Naive B cell (primary cell): ENCODE measurements at places on chromosomes 2 and 18.
A peak's percentile ranks its signal among the peaks of the same experiment; 100 is the strongest.

DNA sequence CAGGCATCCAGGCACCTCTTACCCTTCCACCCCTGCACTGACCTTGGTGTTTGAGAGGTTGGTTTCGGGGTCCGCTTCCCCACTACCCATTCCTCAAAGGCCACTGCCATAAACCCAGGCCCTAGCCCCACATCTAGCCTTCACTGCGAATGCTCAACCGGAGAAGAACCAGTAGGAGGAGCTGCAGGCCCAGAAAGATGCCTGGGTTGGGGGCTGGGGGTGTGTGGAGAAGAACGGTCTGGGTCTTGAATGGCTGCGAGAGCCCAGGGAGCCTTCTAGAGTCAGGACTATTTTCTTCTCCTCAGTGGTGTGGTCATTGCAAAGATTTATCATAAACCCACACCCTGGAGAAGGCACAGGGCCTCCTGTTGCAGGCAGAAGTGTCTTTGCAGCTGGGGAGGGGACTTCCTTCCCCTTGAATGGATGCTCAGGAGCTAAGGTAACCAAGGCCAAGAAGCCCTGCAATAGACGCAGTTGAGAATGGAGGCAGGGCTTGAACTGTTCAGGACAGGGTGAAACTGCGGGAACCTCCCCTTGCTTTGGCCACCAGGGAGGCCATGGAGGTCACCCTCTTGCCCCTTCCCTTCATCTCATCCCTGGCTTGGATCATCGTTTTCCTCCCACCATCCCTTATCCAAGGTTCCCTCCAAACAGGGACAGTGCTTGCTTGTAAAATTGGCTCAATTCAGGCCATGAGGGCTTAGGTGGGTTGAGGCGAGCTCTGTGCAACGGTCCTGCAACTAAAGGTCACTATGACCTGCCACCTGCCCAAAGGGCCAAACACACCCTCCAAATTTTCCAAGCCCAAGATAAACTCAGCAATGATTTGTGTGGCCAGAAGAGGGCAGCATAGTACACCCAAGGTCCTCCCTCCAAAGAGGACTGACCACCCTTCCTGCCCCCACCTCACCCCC is 20.9 kb downstream of the THNSL2 start:
- DNase-seq, result no peak

DNA sequence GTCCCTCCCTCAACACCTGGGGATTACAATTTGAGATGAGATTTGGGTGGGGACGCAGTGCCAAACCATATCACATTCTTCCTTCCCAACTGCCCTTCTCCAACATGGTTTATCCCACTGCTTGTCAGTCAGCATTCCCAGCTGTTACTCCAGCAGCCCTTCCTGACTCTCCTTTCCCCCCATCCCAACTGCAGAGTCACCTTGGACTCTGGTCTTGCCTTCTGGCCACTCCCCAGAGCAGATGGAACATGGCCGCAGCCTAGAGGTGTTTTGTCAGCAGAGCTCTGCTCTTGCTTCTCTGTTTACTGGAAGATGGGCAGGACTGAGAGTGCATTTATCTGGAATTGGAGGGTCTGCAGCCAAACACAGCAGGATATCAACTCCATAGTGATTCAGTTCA is 51.2 kb upstream of the MEX3C start:
- no peak for DNase-seq

GRCh38 chr18:8709248-8710059 is 4.1 kb downstream of the MTCL1 start:
- no peak for DNase-seq

DNA sequence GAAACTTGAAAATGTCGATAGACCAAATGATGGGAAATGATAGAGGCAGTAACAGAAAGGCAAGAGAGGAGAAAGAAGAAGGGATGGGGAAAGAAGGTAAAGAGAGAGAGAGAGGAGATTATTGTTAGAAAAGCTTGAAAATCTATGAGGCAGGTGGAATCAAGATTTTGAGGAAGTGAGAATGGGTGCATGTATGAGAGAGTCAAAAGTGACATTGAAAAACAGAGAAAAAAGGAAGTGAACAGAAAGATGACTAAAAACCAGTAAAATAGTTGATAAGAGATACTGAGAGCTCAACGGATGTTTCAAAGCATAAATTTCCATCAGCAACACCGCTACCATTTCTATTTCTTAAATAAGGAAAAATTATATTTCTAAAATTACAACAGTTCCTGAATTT is 327.4 kb upstream of the CWC22 start:
- peak; percentile 40 for DNase-seq

- no peak for DNase-seq
Observed at GRCh38 chr2:27752551-27753237, 18.8 kb upstream of the MRPL33 start.

DNA sequence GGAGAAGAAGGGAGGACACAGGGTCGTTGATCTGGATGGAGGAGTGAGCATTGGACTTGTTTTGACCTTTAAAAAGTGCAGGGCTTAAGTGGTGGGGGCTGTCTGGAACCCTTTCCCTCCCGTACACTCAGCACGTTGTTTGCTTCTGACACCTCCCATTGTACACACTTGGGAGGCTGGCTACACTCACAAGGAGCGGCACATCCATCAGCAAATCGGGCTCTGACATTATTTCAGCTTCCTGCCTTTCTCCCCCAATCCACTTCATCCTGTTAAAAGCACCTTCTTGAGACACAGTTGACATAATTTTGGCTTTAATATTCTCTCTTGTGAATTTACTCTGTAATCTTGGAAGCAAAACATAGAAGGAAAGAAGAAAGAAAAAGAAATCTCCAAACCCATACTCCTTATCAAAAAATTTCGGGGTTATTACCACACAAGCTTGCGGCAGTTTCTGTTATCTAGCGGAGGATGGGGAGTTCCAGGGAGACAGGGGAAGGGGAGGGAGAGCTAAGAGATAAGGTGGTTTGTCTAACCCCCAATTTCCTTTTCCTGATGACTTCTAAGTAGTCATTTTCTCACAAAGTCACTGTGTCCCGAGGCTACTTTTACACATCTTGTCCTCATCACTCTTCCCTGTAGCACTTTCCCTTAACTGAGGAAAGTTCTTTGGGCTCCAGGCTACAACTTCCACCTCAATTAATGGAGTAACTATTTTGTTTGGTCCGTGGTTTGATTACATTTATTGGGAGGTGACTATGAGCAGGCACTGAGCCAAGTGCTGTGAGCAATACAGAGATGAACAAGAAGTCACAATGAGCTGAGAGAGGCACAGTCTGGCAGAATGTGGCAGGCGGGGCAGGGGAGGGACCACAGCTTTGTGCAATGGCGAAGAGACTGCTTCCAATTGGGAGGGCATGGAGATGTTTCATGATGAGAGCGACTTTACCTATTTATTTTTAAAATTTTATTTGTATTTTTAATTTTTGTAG is 240.1 kb upstream of the MEX3C start:
- no peak for DNase-seq

DNA sequence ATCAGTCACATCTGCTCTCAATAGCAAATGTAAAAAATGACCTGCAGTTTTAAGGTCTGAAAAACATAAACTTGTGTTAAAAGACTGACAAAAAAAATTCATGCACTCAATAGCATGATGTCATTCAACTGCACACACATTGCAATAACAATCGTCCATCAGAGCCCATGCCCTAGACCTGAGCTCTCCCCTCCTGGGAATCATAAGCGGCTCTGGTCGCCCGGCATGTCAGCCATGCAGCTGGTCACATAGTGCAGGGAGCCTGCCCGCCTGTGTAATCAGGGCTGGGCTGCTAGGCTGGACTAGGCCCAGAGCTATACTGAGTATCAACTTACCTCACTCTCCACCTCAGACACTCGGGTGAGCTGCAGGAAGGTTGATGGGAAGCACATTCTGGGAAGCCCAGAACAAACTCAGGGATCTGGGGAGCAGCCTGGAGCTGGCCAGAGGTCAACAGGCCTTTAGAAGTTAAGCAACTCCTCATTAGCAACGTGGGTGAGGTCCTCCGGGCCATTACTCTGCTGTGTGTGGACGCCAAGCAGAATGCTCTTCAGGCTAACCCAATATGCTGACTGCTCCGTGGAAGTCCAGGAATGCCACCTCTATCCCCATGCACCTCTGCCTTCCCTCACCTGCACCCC is 165.5 kb downstream of the TTC32 start:
- DNase-seq, result no peak

DNA sequence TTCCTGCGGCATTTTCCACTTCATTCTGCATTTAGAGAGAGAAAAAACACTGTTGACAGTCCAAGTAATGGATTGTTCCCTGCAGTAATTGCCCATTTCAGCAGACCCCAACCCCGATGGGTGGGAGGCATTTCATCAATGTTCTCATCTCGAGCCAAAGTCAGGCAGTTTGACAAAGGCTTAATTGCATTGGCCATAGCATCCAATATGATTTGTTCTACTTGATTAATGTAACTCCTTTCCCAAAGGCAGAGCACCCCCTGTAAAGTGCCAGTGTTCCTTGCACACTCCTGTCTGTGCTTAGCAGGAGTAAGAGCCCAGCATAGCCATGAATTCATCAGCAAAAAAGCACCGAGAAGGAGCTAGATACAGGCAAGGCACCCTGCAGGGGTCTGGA is 174.4 kb downstream of the SEPTIN10 start:
- DNase-seq, result no peak
